ENCODE measurements at places on chromosomes 2 and 18. TPM values are rescaled to one million over a fixed set of nuclear protein-coding genes. Genes with fewer than 3 reads are reported as not detected.

MAT2A gene
- total RNA-seq, result 272 TPM

DNA sequence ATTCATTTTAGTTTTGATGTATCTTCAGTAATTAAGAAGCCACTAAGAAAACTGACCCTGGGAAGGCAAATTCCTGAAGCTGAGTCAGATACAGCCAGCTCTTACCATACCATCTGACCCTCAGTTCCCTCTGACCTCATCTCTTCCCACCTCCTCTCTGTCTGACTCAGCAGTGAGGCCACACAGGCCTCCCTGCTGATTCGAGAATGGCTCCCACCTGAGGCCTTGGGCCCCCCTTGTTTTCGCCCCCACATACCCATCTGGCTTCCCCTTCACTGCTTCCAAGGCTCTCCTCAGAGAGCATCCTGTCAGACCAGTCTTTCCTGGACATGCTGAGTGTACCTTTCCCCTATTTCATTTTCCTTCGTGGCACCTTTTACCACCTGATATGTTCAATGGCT is 71.0 kb upstream of the CYP1B1 start:
- DNase-seq, result no peak

GRCh38 chr2:76516861-76517573 is 806.3 kb upstream of the GCFC2 start:
- DNase-seq, result no peak

GRCh38 chr2:11571170-11571569 is 37.3 kb downstream of the GREB1 start:
- DNase-seq, result no peak

DNA sequence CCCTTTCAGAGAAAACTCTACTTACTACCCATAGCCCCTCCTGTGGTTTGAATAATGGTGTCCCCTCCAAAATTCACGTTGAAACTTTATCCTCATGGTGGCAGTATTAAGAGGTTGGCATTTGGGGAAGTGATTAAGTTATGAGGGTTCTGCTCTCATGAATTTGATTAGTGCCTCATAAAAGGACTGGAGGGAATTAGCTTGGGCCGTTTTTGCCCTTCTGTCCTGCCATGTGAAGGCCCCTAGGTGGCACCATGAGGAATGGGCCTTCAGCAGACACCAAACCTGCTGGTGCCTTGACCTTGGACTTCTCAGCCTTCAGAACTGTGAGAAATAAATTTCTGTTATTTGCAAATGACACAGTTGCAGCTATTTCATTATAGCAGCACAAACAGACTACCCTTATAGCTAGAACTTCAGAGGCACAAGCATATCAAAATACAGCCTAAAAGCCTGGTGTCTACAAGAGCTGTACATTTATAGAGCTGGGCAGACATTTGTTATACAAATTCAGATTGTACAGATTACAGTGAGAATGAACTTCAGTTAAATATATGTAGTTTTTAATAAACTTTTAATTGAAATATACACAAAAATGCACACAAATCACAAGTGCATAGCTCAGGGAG is 2.6 kb upstream of the PTPN2 start:
- DNase-seq, result no peak

GRCh38 chr2:105904938-105905337 is 160.2 kb downstream of the NCK2 start:
- no peak for DNase-seq

Measured in esophagus squamous epithelium (tissue), 5 donors.